ENCODE measurements at places on chromosomes 2 and 18. TPM values are rescaled to one million over a fixed set of nuclear protein-coding genes. Genes with fewer than 3 reads are reported as not detected.

Gene CENPA
- total RNA-seq, result 37.9 TPM

Gene CELF4
- not detected for total RNA-seq

Gene FAM124B
- total RNA-seq, result 4.7 TPM

Gene GLI2
- 0.43 TPM for total RNA-seq

Gene C2orf74
- total RNA-seq, result 7.0 TPM

Gene TMEM247
- not detected for total RNA-seq

Measured in T-helper 2 cell treated with Interferon-gamma antibody and Interleukin-4, amounts not matched to agents 100 ng/mL and 5 ng/mL, for 36 hours (primary cell).